ENCODE measurements at places on chromosomes 4 and X.

- DNase-seq: no peak
Measured at GRCh38 chr4:8771258-8771590, 100.4 kb downstream of the HMX1 start.

GRCh38 chrX:74246524-74246923 lies 57.5 kb upstream of the ZCCHC13 start:
- no peak for DNase-seq

- no peak for DNase-seq
Measured at GRCh38 chr4:96093563-96093962, 253.7 kb downstream of the PDHA2 start.

DNA sequence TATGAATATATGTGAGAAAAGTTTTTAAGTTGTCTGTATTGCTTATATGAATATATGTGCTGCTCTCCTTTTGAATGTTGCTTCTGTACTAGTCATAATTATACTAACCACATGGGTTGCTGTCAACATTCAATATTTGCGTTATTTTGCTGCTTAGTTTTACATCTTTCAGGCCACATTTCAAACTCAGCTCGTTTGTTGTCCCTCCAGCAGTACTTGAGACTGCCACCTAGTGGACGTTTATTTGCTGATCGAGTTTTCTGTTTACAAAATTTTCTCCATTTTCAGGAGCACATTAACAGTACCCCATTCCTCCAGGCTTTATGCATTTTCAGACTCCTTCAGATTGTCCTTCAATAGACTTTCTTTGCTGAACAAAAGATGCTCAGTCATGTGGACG lies 75.8 kb downstream of the NUDT11 start:
- no peak for DNase-seq

GRCh38 chr4:114334884-114335330 lies 263.7 kb upstream of the UGT8 start:
- DNase-seq: no peak

DNA sequence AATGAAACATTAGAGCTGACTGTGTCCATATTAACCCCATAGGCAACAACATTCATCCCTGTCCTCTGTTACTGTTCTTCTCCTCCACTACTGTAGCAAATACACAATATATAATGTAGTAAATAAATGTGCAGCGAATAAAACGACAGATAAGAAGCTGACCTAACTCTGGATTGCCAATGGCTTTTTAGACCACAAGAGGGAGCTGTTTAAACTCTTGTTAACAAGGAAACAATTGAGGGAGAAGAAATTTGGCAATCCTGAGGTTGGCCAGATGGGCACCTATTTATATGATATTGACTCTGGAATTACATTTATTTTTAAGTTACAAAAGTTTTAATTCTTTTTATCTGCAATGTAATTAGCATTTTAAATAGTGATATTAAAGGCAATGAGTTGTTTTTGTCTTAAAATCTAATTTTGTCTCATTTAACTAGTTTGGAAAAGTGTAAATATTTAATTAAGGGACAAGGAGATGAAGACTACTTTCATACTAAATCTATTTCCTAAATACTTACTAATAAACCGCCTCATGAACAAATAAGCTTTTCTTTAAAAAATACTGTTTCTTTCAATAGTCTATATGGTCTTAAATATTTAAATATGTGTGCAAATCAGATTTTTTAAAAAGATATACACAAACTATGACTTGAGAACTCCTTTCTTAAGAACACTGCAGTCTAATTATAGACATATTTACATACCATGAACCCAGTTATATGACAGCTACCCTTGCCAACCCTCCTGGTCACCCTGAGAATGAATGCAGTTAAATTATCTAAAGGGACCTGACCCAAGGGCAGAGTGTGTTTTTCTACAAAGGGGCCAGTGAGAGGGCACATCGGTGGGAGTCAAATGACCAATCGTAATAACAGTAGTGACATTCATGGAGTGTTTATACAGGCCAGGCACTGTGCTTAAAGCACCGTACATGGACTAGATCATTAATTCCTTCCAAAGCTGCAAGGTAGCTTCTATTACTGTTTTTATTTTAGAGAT lies 52.9 kb upstream of the HPF1 start:
- peak; percentile 10 for DNase-seq

- DNase-seq: no peak
Measured at GRCh38 chr4:1060121-1060520, 48.7 kb downstream of the FGFRL1 start.

- DNase-seq: no peak
Measured at GRCh38 chrX:153496590-153496959, 1.8 kb downstream of the BGN start.

GRCh38 chrX:132876523-132877338 lies 81.7 kb downstream of the HS6ST2 start:
- no peak for DNase-seq

- no peak for DNase-seq
Measured at GRCh38 chrX:68429216-68429615, 4.1 kb downstream of the OPHN1 start.

DNA sequence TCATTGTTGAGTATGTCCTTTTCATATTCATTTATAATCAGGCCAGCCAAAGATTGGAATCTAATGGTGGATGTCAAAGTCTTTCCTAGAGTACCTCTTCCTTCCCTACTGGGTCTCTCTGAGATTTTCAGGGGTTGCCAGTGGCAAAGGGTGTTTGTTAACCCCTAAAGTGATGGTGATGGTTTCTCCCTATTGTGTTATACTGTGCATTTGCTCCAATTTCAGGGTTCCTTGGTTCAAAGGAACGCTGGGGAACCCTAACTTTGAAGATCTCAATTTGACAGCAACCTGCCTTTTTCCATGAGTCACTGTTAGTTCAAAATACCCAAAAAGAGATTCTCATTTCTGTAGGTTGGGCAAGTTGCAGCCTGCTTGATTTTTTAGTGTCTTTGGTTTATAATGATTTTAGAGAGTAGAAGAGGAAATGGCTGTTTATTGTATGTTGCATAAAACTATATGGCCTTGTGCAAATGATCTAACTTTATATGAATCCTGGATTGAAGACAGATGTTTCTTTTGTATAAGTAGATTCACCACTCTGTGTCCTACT lies 23.0 kb downstream of the GAB1 start:
- DNase-seq: no peak

DNA sequence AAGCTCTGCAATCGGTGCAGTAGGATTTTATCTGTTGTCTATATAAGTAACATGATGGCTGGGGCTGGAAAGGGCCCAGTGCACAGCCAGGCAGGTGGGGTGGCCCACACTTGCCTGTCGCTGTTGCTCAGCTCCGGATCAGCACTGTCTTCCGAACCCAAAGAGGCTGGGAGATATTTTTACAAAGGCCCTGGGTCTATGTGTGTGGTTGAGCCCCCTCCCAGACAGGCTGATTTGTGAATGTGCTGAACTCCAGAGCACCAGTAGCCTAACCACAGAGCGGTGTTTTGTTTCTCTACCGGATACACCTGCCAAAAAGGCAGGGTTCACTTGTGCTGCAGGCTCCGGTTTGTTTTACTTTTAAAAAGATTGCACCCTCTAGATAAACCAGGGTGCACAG lies 33.5 kb upstream of the CHRNA9 start:
- no peak for DNase-seq

GRCh38 chr4:170278460-170278859 lies 188.7 kb upstream of the AADAT start:
- DNase-seq: no peak

GRCh38 chr4:106418444-106418843 lies 49.9 kb upstream of the GIMD1 start:
- DNase-seq: no peak

GRCh38 chrX:130728208-130728607 lies 174.8 kb downstream of the ENOX2 start:
- DNase-seq: no peak

GRCh38 chr4:7397206-7398103 lies 37.3 kb downstream of the PSAPL1 start:
- no peak for DNase-seq

DNA sequence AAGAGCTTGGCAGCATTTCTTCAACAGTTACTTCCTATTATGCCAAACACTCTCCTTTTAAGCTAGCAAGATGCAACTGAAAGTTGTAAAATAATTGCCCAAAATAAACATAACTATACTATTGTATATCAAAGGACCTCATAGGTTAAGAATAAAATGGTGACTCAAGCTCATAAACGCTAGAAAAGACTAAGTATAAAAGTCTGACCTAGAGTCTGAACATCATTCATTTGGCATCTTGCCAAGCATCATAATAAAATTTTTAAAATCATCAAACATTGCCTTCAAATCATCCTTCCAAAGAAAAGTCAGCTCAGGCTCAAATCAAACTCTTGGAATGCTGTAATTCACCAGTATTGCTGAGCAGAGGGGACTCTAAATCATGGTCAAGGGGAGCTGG lies 281.2 kb downstream of the QDPR start:
- no peak for DNase-seq

DNA sequence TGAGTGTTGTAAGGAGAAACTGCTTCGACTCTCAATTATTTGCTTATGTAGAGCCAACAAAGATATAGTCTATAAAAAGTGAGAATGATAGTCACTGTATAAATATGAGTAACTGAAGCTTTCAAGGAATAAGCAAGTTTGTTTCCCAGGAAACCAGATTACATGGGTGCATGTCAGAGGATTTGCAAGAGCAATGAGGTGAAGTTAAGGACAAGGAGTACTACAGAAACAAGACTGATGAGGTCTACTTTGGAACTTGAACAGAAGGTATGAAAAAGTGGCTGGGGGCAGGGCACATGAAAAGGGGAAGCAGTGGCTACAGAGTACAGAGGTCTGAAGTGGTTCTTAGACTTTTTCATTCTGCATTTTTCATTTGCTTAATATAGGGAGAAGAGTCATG lies 321.0 kb upstream of the CXXC4 start:
- DNase-seq: no peak

Measured in NCI-H187 (cell line).